Choroid plexus epithelial cell (primary cell): ENCODE measurements at places on chromosomes 4 and X.

DNA sequence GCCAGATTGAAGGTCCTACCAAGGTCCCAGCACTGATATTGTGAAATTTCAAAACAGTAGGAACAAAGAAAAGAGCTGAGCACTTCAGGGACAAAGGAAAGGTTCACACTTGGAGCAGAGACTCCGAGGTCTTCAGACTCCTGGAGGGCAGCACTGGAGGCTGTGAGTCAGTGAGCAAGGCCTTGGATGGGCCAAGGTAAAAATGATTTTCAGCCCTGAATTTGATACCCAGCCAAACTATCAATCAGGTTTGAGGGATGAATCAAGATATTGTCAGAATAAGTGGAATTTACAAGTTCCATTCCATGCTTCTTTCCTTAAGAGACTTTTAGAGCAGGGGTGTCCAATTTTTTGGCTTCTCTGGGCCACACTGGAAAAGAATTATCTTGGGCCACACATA lies 111.7 kb downstream of the ADRA2C start:
- DNase-seq, result no peak

DNA sequence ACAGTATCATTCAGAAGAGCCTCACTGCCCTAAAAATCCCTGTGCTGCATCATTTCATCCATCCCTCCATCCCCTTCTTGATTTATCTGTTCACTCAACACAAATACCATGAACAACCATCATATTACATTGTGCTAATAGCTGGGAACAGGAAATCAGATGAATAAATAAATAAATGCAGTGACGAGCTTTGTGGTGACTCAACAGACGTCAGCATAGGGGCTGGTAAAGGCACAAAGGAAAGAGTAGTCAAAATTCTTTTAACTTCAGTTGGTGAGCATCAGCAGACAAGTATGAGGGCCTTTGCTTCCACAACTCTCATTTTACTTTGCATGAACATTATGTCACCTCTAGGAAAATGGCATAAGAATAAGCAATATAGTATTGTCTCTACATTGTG lies 65.5 kb downstream of the EDNRA start:
- DNase-seq, result peak; percentile 95

DNA sequence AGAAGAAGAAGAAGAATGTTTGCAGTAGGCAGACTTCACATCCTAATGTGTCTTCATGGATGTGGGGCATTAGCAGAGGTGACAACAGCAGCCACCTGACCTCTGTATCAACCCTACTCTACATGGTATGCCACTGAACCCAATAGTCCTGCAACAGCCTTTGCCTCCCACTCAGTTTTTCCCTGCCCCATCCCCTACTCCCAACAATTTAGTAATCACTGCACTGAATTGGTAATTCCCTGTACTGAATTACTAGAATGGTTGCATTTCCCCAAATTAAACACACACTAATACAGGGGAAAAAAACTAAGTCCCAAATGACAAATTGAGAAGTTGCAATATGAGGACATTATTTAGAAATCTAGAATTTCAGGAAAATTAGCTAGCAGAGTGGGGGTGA lies 31.4 kb upstream of the FAM241A start:
- DNase-seq, result no peak

DNA sequence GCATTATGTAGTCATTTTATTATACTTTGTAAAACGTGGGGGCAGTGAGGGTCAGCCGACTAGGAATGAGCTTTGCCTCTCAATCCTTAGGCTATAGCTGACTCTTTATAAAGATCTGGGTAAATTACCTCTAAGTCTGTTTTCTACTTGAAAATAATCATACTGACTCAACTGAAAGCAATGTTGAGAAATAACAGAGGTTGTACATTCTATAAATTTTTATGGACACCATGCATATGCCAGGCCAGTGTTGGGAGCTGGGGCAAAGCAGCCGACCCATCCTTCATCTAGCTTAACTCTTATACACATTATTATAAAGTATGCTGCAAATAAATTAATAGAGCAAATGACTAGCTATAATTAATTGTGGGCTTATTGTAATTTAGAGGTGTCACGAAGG lies 2.2 kb upstream of the DCUN1D4 start:
- DNase-seq, result peak; percentile 39

GRCh38 chrX:136754651-136755050 lies 26.1 kb downstream of the ARHGEF6 start:
- no peak for DNase-seq

DNA sequence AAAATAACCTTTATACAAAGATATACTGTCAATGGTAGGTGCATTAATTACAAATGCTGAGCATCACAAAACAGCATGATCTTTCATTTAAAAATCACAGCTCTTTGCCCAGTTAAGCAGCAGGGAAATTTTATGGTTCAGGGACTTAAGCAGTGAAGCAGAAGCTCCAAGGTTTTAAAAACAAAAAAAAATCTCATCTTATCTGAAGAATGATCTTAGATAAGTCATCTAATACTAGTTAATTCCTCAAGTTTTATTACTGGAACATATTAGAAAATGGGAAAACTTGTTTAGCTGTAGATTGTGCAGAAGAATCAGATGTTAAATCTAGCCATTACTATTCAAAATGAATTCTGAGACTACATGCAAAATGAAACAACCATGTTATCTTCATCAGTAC lies 289.9 kb downstream of the GASK1B start:
- no peak for DNase-seq

- DNase-seq, result peak; percentile 16
Observed at GRCh38 chr4:185211035-185211434, 1.6 kb downstream of the SNX25 start.

DNA sequence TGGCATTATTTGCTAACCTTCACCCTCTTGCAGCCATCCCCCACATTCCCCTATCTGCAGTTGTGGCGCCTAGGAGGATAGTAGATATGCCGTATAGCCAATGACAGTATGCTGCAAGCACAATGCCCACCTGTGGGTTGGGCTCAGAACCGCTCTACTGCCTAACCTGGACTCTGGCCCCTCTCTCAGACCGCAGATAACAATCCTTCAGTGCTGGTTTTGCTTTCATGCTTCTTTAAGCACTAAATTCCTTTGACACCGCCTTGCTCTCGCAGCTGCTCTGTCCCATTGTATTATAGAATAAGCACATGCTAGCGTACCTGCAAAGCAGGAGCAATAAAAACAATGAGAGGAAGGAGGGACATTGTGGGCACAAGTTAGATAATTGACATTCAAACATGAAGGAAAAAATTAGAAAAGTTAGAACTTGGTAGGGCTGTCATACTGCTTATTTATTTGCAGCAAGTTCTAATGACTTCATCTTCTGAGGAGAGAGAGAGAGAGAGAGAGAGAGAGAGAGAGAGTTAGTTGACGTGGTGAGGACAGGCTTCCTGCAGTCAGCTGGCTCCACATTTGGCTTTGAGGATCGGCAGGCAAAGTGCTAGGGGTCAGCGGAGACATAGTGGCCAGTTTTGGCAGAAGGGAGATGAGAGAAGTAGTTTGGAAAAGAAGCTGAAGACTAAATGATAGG lies 55.8 kb downstream of the WWC2 start:
- DNase-seq, result peak; percentile 67

DNA sequence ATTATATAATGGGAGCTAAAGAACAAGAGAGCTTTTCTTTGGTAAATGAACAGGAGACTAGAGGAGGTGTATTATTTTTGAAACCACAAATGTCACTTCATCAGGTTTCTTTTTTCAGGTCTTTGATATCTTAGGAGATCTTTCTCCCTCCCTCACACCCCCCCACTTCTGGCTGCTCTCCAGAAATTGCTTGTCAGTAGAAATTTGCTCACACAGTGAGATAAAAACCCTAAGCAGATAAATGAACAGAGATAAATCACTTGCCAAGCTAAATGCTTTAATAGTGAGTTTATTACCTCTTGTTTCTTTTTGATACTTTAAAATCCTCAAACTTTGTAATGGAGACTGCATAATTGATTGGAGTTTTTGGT lies 421.2 kb upstream of the TENM3 start:
- peak; percentile 52 for DNase-seq

DNA sequence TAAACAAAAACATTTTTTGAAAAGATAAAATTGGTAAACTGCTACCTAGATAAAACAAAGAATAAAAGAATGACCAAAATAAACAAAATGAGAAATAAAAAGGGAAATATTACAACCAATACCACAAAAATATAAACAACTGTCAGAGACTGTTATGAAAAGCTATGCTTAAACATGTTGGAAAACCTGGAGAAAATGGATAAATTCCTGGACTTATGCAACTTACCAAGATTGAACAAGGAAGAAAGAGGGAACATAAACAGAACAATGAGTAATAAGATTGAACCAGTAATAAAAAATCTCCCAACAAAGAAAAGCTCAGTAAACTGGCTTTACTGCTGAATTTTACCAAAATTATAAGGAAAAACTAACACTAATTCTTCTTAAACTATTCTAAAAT lies 518.7 kb downstream of the GRXCR1 start:
- peak; percentile 10 for DNase-seq

DNA sequence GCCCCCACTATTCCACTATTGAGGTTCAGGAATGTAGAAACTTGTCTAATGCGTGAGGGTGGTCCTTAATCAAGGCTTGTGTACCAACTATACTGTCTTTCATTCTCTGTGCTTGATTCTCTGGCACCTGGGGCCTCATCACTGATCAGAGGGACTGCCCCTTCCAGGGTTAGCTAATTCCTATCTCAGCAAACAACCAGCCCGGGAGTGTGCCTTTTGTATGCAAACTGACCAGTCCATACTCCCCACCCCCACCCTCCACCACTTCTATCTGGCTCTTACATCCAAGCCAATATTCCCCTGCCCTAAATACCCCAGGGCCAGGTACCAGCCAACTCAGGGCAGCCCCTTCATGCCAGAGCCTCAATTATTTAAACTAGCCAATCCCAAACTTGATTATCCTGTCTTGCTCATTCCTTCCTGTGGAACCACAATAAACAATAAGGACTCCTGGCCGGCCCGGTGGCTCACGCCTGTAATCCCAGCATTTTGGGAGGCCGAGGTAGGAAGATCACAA lies 59.3 kb downstream of the FTHL17 start:
- DNase-seq, result no peak

DNA sequence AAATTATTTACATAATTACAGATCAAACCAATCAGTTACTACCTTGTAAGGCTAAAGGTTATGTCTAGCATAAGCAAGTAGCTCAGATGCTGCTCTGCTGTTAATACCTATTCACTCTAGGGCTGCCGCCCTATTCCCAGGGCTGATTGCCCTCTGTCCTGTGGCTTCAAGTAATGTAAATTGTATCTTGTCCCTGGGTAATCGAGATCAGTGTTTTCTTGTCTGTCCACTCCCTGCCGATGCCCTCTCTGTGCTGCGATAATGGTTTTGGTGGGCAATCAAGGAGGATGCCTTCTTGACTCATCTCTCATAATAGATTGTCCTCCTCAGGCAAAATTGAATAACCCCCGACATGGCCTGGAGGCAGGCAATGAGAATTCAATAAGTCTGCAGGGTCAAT lies 641.0 kb upstream of the PITX2 start:
- no peak for DNase-seq

GRCh38 chr4:2837110-2837903 lies 6.3 kb upstream of the ADD1 start:
- no peak for DNase-seq

DNA sequence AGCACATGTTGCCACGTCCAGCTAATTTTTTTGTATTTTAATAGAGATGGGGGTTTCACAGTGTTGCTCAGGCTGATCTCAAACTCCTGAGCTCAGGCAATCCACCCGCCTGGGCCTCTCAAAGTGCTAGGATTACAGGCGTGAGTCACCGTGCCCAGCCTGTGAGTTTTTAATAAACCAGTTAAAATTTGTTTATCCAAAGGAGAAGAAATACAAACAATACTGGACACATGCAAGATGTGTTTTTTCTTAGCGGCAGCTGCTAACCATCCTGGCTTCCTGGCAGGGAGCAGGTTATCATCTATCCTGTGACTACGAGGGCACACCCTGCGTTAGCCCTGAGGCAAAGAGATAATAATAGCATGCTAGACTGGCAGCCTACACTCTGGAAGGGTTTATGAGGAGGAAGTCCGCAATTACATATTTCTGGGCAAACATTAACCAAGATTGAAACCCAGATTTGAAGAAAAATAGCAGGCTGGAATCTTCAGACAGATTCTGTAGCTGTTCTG lies 191.4 kb downstream of the SPRY1 start:
- DNase-seq, result peak; percentile 77

DNA sequence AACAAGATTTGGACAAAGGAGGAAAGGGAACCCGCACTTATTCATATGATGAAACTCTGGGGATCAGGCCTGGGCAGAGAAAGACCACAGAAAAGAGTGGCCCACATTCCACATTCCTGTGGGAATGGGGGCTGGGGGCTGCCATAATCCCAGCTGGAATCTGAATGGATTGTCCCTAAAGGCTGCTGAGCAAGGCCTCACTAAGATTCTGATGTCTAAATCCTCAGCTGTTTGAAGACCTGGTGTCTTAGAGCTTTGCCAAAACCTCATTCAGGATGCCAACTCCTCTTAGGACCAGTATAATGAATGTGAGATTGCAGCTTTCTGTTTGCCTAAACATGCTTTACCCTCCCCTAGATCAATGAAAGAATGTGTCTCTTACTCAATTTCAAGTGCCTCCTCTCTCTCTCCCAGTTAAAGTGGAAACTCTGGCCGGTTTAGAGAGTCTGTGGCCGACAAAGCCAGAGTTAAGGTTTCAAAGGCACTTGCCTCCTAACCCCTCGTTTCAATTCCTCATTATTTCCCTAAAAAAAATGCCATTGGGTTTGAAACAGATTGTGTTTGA lies 33.3 kb upstream of the GPC4 start:
- DNase-seq, result no peak

GRCh38 chrX:1593286-1594271 lies 2.2 kb downstream of the AKAP17A start:
- peak; percentile 33 for DNase-seq

- peak; percentile 67 for DNase-seq
Observed at GRCh38 chr4:112813790-112814189, 176.8 kb downstream of the LARP7 start.

GRCh38 chr4:36178484-36178883 lies 65.8 kb downstream of the ARAP2 start:
- no peak for DNase-seq

DNA sequence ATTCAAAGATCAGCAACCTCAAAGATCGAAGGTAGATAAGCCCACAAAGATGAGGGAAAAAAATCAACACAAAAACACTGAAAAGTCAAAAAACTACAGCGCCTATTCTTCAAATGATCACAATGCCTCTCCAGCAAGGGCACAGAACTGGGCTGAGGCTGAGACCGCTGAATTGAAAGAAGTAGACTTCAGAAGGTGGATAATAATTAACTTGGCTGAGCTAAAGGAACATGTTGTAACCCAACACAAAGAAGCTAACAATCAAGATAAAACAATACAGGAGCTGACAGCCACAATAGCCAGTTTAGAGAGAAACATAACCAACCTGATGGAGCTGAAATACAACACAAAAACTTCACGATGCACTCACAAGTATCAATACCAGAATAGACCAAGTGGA lies 231.1 kb downstream of the STPG2 start:
- DNase-seq, result no peak

GRCh38 chr4:76634220-76634619 lies 199.2 kb downstream of the SHROOM3 start:
- peak; percentile 72 for DNase-seq

GRCh38 chr4:104575278-104575677 lies 80.6 kb upstream of the CXXC4 start:
- no peak for DNase-seq
